ENCODE measurements at places on chromosomes 2 and 18.

DNA sequence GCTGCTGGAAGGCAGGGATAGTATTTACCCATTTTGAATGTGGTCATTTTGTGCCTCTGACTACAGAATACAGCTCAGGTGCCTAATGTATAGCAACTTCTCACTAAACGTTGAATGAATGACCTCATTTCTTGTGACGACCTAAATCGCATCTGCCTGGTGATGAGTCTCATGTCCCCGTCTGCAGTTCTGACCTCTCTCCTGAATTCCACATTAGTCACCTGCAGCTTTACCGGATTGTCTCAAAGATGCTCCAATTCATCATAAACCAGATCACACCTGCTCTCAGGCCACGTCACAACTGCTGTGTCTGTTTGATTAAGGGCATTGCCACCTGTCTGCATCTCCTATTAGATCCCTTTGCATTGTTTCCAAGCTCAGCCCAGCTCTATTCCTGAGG, 133.6 kb upstream of the MYT1L start:
- DNase-seq: no peak

- no peak for DNase-seq
Measured at GRCh38 chr2:76895469-76895868, 626.7 kb downstream of the LRRTM4 start.

DNA sequence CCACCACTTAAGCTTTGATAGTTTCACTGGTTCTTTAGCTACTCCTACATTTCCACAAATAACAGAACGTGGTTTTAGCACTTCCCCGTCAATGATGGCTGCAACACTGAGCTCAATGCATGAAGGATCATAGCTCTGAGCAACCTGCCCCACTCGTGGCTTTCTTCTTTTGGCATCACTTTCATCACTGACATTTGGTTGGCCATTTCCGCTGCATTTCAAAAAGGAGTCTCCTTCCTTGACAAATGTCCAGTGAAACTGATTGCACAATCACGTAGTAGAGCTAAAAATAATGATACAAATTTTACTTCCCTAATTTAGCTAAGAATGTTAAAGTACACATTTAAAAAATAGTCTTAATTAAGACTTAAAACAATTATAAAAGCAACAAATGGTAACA, 205.2 kb upstream of the HDAC4 start:
- no peak for DNase-seq

- DNase-seq: no peak
Measured at GRCh38 chr2:13545320-13545719, 828.6 kb downstream of the TRIB2 start.

DNA sequence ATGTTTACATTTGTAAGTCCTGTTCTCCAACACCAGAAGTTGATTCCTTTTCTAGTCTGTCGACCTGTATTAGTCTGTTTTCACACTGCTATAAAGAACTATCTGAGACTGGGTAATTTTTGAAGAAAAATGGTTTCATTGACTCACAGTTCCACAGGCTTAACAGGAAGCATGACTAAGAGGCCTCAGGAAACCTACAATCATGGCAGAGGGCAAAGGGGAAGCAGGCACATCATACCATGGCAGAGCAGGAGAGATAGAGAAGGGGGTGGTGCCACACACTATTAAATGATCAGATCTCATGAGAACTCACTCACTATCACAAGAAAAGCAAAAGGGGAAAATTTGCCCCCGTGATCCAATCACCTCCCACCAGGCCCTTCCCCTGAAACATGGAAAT, 112.8 kb upstream of the MAP3K20 start:
- DNase-seq: no peak

GRCh38 chr2:100692906-100693305, 127.0 kb upstream of the NPAS2 start:
- DNase-seq: no peak

DNA sequence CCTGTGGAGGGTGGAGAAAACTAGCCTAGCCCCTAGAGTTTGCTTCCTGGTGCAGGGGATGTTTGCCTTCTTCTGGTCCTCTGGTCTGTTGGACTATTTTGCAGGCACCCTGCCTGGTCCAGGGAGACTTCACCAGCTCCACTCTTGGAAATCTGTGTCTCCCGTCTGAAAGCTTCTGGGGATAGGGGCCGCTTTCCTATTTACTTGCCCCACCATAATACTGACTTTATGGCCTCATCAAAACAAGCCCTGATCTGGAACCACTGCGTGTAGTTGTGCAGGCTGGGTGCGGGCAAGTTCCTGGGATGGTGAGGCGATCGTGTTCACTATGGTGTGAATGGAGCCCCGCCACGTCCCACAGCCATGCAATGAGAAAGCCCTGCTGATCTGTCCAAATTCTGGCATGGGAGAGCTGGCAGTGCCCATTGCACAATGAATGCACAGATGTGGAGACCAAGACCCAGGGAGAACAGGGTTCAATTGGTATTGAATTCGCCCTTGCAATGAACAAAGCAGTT, 74.3 kb downstream of the DDX1 start:
- no peak for DNase-seq

- DNase-seq: peak; percentile 83
Measured at GRCh38 chr2:112941753-112942653, 31.0 kb downstream of the IL37 start.

GRCh38 chr2:25025229-25026007, 16.5 kb upstream of the EFR3B start:
- no peak for DNase-seq

DNA sequence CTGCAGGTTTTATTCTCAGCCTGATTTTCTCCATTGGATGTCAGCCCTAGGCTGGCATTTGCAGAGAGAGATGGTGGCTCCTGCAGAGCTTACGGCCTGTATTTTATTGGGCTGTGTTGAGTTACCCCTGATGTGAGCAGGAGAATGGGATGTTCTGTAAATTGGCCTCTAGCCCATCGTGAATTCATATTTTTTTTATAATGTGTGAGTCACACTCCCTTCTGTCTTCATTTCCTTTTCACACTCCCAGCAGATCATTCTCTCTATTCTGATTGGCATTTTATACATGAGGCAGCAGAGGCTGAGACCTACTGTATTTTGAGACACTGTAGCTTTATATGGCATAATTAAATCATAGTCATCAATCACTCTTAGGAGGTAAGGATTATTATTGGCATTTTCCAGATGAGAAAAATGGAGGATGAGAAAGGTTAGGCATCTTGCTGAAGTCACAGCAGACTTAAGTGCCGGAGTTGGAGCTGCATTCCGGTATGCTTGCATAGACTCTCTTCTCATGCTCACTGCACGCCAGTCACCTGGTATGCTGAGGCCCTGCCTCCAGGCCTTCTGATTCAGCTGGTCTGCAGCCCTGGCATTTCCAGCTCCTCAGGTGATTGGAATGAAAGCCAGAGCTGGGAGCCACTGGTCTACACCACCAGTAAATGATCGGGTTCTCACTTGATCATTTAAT, 142.4 kb downstream of the NEDD4L start:
- peak; percentile 59 for DNase-seq

GRCh38 chr2:18659915-18660314, 70.5 kb upstream of the NT5C1B start:
- DNase-seq: no peak

DNA sequence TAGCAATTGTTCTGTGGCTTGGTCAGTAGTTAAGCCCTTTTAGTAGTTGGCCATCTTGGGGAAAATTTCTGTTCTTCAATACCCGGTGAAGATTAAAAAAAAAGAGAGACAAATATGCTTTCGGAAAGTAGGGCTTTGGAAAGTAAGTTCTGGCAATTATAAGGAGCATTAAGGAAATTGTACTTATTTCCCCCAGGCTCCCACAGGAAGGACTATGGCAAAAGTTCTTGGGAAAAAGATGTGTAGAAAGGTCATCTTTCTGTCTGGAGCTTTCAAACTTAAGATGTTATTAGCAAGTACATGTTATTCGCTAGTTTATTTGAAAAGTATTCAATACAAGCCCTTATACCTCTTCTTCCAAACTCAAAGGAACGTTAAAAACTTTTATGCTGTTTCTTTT, 144.5 kb downstream of the MTX2 start:
- no peak for DNase-seq

DNA sequence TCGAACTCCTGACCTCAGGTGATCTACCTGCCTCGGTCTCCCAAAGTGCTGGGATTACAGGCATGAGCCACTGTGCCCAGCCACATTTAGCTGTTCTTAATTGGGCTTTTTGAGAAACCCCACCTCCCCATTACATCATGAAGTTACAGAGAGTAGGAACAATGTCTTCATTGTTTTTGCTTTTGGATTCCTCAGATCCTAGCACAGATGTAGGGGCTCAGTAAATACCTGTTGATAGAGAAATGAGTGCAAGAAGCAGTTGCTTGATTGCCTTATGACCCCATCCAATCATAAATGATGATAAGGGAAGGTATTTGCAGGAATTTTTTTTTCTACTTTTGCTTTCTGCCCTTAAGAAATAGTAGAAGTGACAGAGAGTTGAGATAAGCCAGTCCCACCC, 25.4 kb downstream of the GREB1L start:
- DNase-seq: no peak

- no peak for DNase-seq
Measured at GRCh38 chr2:226446406-226447001, 353.1 kb downstream of the IRS1 start.

- no peak for DNase-seq
Measured at GRCh38 chr2:239295377-239296019, 105.3 kb downstream of the HDAC4 start.

- no peak for DNase-seq
Measured at GRCh38 chr18:59655676-59656075, 41.5 kb downstream of the CCBE1 start.

GRCh38 chr2:37820471-37820986, 104.6 kb upstream of the RMDN2 start:
- DNase-seq: no peak

DNA sequence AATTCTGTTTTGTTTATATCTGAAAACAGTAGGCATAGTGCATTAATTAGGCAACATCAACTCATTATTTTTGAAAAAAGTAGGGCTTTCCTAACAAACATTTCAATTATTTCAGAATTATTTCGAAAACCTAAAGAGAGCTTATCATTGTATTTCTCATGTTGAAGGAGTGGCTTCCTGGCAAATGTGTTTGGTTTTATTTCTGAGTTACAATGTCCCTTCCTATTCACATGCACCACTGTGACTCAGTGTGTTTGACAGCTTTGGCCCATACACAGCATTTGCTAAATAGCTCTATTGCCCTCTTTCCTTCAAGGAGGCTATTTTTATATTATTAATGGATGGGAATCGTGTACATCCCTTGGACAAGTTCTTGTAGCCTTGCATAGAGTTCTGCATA, 205.9 kb downstream of the PTGR3 start:
- no peak for DNase-seq

GRCh38 chr2:119311371-119311770, 55.3 kb downstream of the C2orf76 start:
- no peak for DNase-seq

GRCh38 chr2:143254110-143254509, 124.9 kb downstream of the ARHGAP15 start:
- DNase-seq: no peak

- no peak for DNase-seq
Measured at GRCh38 chr2:12094134-12094533, 347.7 kb downstream of the LPIN1 start.

- DNase-seq: no peak
Measured at GRCh38 chr2:190843890-190844699, 36.5 kb upstream of the GLS start.

- no peak for DNase-seq
Measured at GRCh38 chr2:75007819-75008218, 49.4 kb downstream of the POLE4 start.

- DNase-seq: no peak
Measured at GRCh38 chr2:10520154-10520553, 72.0 kb upstream of the ODC1 start.

DNA sequence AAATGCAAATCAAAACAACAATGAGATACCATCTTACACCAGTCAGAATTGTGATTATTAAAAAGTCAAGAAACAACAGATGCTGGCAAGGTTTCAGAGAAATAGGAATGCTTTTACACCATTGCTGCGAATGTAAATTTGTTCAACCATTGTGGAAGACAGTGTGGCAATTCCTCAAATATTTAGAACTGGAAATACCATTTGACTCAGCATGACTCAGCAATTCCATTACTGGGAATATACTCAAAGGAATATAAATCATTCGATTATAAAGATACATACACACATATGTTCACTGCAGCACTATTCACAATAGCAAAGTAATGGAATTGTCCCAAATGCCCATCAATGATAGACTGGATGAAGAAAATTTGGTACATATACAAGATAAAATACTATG, 516.7 kb downstream of the ERBB4 start:
- no peak for DNase-seq

GRCh38 chr2:109157563-109158105, 28.6 kb downstream of the SH3RF3 start:
- no peak for DNase-seq

DNA sequence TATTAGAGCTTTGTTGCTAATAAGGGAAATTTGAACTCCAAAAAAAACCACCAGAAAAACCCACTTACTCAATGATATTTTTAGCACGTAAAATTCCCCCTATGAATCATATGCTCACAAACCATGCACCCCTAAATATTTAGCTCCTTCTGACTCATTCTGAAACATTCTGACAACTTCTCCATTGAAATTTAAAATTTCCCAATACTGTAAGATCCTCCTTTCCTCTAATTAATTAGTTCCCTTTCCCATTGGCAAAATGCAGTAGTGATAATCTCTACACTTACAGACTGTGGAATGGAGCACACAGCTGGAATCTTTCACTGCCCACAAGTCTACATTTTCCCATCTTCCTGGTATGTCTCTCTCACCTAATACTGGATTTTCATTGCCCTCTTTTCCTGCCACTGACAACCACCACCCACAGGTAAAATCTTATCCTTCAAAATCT, 215.8 kb upstream of the ACVR2A start:
- no peak for DNase-seq

DNA sequence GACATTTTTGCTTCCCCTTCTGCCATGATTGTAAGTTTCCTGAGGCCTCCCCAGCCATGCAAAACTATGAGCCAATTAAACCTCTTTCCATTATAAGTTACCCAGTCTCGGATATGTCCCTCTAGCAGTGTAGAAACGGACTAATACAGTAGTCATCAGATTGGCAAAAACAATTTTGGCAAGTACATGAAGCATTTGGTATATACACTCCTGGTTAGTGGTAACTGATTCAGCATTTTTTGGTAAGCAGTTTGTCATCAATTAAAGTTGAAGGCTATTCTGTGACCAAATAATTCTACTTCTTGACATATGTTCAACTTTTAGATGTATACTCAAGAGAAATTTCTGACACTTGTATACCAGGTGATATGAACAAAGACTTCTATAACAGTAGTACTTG, 190.5 kb upstream of the STON1 start:
- no peak for DNase-seq

Data from kidney (tissue), 22 donors.